Hindlimb muscle (tissue), 1 donor: ENCODE measurements at places on chromosomes 12 and 14. TPM values are rescaled to one million over a fixed set of nuclear protein-coding genes. Genes with fewer than 3 reads are reported as not detected.

OVCH1 gene
- polyA plus RNA-seq, result 0.54 TPM

VIPAS39 gene
- 22.7 TPM for polyA plus RNA-seq

PRH2 gene
- not detected for polyA plus RNA-seq

FBXO34 gene
- polyA plus RNA-seq, result 15.8 TPM
